T-helper 17 cell (primary cell): ENCODE measurements at places on chromosomes 4 and X. TPM values are rescaled to one million over a fixed set of nuclear protein-coding genes. Genes with fewer than 3 reads are reported as not detected.

The SPANXN4 gene
- total RNA-seq, result not detected

The UVSSA gene
- 37.1 TPM for total RNA-seq

The TRIM2 gene
- total RNA-seq, result 9.5 TPM

The MYOZ2 gene
- not detected for total RNA-seq

The VMA21 gene
- total RNA-seq, result 22.9 TPM

The CFAP299 gene
- not detected for total RNA-seq
